NCI-H2029 (cell line): ENCODE measurements at places on chromosomes 6 and 20.

DNA sequence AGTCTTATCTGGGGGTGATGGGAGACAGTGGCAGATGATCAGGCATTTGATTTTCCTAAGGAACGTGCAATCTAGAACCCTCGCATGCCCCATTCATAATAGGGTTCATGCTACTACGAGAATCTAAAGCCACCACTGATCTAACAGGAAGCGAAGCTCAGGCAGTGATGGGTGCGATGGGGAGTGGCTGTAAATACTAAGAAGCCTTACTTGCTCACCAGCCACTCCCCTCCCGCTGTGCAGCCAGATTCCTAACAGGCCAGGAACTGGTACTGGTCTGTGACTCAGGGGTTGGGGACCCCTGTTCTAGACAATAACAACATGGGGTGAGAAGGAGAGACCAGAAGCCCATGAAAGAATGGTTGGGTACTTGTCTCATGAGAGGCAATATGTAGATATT lies 4.5 kb downstream of the TREML4 start:
- no peak for DNase-seq

- DNase-seq: no peak
Measured at GRCh38 chr6:142685852-142686506, 259.0 kb downstream of the HIVEP2 start.

DNA sequence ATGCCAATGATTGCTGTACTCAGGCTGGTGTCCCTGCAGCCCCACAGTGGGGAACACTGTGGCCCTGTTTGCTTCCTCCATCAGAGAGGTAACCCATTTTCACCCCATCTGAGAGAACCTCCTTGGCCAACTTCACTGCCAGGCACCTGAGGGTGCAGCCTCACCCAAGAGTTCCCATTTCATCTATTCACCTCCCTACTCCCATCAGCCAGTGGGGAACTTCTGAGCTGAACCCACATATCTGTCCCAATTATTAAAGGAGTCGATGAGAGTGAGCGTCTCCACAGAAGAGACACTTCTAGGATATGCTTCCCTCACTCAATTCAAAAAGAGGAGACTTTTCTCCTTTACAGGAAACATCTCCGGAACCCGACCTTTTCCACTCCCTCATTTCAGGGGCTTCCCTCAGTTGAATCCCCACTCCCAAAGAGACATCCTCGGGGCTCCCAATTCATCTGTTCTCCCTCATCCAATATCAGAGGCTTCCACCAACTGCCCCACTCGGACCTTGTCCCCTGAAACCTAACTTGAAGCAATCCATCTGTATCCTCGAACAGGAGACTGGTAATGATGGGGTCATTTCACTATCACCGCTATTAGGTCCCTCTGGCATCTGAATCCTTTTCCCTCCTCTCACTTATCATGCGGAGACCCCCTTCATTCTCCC lies 988 bp downstream of the UBE2V1 start:
- no peak for DNase-seq

GRCh38 chr6:115570331-115570730 lies 490.4 kb downstream of the FRK start:
- no peak for DNase-seq

DNA sequence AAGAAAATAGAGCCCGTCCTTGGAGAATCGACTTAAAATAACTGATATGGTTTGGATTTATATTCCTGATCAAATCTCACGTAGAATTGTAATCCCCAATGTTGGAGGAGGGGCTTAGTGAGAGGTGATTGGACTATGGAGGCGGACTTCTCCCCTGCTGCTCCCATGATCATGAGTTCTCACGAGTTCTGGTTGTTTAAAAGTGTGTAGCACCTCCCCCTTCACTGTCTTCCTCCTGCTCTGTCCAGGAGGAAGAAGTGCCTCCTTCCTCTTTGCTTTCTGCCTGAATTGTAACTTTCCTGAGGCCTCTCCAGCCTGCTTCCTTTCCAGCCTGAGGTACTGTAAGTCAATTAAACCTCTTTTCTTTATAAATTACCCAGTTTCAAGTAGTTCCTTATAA lies 529.2 kb downstream of the HAO1 start:
- DNase-seq: no peak

DNA sequence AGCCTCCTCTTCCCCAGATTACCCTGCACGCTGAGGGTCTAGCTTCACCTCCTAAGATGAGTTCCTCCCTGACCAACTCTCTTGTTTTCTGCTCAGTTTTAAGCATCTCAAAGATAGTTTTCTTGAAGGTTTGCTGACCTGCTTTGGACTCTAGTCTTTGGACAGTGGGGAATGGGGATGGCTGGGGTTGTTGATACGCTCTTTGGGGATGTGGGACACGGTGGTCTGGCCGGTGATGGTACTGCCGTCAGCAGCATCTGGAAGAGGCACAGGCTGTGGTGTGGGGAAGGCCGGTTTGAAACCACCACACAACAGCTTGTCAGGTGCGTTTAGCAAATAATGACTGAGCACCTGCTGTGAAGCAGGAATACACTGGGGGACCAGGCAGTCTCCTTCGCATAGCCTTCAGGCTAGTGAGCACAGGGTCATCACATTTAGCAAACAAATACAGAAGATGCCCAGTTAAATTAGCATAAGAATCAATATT lies 94.1 kb downstream of the TMEM242 start:
- peak; percentile 59 for DNase-seq

DNA sequence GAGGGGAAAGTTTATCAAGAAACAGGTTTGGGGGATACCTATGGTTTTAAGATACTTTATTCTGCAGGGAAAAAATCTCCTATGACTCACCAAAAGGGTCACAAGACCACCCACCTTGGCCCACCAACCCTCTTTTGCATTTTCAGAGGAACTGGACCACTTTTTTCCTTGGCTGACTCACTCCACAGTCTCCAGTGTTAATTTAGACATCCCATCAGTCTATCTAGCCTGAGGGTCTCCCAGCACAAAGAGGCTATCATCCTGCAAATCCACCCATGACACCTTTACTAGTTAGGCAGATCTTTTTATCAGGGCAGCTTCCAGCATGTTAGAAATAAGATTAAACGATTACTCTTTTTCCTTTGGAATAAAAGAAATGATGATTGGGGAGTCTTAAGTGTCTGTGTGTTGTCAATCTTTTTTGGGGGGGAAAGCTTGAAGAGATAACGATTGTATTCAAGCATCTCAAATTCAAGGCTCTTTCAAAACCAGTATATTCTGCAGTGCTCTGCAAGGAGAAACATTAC lies 138.1 kb upstream of the RIN2 start:
- no peak for DNase-seq

GRCh38 chr6:43790031-43790430 lies 20.0 kb downstream of the VEGFA start:
- no peak for DNase-seq

DNA sequence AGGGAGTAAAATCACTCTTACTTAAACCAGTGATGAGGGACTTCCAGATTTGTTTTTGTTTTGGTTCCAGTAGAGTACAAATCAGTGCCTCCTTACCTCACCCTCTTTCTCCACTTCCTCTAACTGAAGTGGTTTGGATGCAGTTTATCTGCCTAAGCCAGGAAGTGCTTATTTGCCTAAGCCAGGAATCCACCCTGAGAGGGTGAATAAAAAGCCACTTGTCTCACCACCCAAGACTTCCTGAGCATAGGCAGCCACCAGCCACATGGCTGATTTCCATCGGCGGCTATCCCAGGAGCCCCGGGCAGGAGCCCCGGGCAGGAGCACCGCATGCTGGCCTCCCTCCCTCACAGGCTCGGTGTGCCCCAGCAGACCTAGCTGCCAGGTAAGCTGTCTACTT lies 12.0 kb downstream of the LRP11 start:
- DNase-seq: peak; percentile 67

GRCh38 chr6:143561105-143561704 lies 49.7 kb upstream of the FUCA2 start:
- DNase-seq: no peak

DNA sequence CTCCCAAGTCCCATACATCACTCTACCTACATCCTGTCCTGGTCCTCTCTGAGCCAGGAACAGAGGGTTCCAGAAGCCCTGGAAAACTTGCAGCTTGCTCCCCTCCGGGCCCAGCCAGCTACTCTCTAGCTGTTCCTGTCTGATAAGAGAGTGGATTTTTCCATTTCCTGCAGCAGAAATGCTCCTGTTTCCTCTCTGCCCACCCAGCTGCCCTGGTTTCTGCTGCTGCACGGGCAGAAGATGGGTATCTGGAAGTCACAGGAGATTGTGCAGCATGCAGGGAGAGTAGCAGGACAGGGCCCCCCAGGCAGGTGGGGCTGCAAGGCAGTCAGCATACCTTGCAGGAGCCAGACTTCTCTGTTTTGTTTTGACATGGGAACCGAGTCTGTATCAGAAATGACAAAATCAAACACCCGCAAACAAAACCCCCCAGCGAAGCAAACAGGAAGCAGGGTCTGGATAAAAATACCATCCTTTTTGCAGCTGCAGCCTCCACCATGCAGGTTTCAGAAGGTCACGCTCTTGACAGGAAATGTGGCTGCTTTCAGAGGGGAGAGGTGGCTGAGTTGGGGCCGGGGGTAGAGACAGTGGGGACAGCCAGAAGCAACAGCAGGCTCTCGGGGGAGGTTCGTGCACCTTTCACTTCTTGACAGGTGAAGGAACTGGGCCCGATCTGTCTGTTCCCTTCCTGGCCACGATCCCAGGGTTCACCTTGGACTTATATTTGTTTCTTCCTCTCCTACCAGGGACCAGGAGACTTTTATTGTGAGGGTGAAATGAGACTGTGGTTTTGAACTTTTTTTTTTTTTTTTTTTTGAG lies 50.8 kb upstream of the FAM83D start:
- DNase-seq: no peak

DNA sequence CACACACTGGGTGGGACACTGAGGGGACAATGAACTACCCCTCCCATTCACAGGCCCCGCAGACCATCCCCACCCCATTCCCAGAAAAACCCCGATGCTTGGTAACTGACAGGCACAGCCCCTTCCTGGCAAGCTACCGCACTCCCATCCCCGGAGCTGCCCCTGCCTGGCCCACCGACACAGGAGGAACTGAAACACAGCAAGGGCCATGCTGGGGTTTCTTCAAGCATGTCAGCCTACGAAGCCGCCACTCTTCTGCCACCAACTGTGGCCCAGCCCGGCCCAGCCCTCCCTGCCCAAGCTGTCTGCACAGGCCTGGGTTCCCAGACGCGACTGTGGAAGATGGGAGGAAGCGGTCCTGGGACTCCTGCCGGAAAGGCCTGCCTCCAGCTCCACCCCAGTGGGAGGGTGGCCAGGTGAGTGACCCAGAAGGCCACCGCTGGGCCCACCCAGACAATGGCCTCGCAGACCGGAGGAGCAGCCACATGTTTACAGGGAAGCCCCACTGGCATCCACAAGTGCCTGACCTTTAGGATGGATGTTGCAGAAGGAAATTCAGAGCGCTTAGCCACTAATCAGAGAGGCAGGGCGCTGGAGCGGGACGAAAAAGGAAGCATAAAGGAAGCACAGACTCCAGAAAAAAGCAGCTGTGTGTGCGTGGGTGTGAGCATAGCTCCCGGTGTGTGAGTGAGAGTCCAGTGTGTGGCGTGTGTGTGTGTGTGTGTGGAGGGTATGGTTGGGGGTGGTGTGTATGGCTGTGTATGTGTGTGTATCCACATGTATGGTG lies 91.6 kb downstream of the PRND start:
- DNase-seq: no peak

DNA sequence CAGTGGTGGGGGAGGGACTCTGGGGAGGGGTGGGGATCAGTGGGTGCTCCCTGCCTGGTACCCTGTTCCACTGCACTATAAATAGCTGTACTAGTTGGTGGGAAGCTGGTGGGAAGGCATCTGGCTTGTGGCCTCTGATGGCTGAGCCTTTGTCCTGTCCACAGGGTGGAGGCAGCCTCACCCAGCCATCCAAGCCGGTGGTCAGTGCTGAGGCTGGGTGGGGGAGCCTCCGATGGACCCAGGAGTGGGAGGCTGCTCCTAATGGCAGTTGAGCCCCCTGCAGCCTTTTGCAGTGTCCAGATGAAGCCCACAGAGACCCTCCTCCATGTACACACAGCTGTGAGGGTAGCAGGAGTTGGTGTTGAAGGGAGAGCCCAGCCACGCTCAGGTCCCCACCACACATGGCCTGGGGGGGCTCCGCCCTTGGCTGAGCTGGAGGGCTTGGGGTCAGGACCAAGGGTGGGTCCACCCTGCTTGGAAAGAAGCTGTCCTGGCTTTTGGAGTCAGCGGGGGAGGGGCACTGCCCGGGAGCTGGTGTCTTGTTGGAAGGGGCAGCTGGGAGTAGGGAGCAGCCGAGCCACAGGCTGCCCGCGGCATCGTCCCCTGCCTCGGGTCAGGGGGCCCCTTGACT lies 2.5 kb downstream of the PPDPF start:
- DNase-seq: no peak

GRCh38 chr6:129273161-129273560 lies 390.2 kb downstream of the LAMA2 start:
- DNase-seq: no peak

GRCh38 chr6:8608737-8609136 lies 173.4 kb upstream of the SLC35B3 start:
- DNase-seq: no peak

GRCh38 chr6:127824061-127824460 lies 76.8 kb downstream of the THEMIS start:
- DNase-seq: no peak

GRCh38 chr20:5220321-5221060 lies 93.7 kb downstream of the CDS2 start:
- DNase-seq: no peak

GRCh38 chr6:130780122-130780521 lies 47.1 kb upstream of the SMLR1 start:
- no peak for DNase-seq

DNA sequence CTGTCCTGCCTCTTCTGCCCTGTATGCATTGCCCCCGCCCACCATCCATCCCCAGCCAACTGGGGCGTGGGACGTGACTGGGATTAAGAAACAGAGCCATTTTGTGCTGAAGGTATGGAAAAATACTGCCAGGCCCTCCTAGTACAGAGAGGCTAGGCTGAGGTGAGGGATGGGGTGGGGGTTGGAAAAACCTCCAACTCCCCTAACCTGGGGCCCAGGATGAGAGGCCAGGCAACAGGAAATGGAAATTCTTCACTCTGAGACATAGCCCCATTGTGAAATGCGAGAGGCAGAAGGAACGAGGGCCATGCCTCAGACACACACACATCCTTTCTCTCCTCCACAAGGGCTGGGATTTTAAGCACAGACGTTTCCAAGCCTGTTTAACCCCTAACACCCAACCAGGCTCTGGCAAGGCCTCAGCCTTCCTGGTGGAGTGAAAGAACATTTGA lies 19.9 kb downstream of the KCNK5 start:
- DNase-seq: no peak

- no peak for DNase-seq
Measured at GRCh38 chr6:134590449-134590848, 272.5 kb upstream of the SGK1 start.

- no peak for DNase-seq
Measured at GRCh38 chr6:168626046-168626602, 185.1 kb downstream of the SMOC2 start.
